ENCODE measurements at places on chromosomes 13 and 19.

GRCh38 chr13:111556496-111556895 is 236.1 kb downstream of the TEX29 start:
- no peak for DNase-seq

DNA sequence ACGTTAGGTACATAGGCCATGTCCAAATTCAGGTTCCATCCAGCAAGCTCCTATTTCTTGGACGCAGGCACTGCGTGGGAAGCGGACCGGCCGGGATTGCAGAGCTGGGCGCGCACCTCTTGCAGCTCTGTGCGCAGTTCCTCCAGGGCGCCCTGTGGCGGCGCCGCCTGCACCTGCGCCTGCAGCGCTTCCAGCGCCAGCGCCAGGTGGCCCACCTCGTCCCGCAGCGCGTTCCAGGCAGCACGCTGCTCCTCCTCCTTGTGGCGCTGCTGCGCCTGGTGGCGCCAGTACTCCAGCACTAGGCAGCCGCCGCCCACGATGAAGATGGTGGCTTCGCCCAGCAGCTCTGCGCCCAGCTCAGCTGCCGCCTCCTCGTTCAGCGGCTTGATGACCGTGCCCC is 31.1 kb downstream of the OPA3 start:
- no peak for DNase-seq

GRCh38 chr13:73933795-73934194 is 200.4 kb downstream of the KLF12 start:
- DNase-seq: no peak

GRCh38 chr19:13006431-13007281 is 11.4 kb downstream of the NFIX start:
- DNase-seq: no peak

DNA sequence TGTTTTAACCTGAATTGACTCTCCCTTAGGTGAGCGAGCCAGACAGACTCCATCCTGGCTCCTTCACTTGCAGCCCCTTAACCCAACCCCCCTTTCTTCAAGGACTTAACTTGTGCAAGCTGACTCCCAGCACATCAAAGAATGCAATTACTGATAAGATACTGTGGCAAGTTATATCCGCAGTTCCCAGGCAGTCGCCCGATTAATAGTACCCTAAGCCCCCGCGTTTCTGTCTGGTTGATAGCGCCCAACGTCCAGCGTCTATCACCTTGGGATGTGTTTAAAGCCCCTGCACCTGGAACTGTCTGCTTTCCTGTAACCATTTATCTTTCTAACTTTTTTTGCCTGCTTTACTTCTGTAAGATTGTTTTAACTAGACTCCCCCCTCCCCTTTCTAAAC is 6.2 kb downstream of the HSD17B14 start:
- DNase-seq: no peak

- DNase-seq: no peak
These were observed 3.5 kb downstream of the C19orf67 start for GRCh38 chr19:14081797-14082674.

DNA sequence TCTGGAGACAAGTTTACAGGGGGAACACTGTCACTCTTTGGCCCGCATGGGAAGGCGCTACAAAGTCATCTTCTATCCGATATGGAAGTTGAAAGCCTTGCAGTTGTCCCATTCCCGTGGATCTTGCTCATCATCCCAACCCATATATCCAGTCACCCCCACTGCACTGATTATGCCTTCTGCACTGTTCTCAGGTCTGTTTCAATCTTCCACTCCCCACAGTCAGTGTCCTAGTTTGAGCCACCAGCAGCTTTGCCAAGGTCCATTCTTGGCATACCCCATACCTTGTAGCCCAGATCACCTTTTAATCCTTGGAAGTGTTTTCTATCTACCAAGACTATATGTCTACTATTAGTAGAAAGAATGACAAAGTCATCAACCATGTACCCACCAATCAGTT is 88.1 kb downstream of the MIPEP start:
- DNase-seq: no peak

DNA sequence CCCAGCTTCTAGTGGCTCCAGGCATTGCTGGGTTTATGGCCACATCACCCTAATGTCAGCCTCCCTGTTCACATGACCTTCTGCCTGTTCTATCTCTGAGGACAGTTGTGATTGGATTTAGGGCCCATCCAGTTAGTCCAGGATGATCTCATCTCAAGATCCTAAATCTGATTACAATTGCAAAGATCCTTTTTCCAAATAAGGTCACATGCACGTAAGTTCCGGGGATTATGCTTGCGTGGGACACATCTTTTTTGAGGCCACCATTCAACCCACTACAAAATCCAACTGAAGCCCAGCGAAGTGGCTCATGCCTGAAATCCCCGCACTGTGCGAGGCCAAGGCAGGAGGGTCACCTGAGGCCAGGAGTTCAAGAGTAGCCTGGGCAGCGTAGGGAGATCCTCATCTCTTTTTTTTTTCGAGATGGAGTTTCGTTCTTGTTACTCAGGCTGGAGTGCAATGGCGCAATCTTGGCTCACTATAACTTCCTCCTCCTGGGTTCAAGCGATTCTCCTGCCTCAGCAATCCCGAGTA is 12.3 kb downstream of the PLD3 start:
- DNase-seq: no peak

DNA sequence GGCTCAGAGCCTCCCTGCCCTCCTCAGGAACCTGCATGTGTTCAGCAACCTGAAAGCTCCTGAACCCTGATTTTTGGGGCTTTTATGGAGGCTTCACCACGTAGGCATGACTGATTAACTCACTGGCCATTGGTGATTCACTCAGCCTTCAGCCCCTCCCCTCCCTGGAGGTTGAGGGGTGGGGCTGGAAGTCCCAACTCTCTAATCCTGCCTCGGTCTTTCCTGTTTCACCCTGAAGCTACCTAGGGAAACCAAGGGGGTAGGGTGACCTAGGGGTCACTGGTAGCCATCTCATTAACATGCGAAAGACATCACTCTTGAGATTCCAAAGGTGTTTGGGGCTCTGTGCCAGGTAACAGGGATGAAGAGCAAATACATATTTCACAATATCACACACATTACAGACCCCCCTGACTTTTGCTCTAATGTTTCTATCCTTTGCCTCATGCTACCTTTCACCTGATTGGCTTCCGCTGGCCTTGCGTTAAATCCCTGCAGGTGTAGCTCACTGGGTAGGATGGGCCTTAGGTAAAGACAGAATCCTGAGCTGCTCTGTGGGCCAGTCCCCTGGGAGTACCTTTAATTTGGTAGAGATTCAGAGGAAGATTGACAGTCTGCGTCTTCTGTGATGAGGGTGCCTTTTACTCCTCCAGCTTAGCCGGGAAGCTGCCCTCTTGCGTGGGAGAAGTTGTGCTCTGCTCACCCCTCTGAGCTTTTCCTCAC is 260.6 kb downstream of the ATP8A2 start:
- DNase-seq: no peak

DNA sequence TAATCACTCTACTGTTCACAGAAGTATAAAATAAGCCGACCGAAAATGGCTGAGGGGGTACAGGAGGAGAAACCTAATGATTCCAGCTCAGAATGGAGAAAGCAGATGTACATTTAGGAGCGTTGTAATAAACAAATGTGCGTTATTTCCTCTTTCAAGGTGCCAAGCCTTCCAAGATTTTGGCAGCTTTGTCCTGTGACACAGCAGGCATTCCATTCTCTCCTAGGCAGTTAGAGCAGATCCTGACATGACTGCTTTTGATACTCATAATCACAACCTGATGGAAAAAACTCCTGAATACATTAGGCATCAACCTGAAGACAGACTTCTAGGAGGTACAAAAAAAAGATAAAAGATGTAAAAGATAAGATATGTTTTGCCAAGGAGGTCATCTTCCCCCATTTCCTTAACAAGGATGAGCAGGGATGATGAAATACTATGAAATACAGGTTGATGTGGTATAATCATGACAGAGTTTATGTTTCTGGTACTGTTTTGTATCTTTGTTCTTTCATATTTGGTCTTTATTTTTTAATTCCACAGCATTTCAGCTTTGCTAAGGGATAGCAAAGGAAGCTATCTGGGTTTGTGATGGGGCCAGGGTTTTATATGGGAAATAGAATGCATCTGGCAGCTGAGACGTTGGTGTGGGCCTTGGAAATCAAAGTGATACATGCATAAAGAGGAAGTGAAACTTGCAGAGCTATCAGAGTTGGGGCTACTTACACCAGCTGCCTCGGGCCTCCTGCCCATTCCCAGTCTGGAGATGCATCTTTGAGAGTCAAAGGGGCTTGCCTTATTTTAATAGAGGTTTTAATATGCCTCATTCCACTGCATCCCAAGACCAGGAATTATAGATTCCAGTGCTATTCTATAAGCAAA is 222.5 kb downstream of the OXGR1 start:
- DNase-seq: no peak

- DNase-seq: no peak
These were observed 123.3 kb downstream of the RAB20 start for GRCh38 chr13:110438211-110438610.

DNA sequence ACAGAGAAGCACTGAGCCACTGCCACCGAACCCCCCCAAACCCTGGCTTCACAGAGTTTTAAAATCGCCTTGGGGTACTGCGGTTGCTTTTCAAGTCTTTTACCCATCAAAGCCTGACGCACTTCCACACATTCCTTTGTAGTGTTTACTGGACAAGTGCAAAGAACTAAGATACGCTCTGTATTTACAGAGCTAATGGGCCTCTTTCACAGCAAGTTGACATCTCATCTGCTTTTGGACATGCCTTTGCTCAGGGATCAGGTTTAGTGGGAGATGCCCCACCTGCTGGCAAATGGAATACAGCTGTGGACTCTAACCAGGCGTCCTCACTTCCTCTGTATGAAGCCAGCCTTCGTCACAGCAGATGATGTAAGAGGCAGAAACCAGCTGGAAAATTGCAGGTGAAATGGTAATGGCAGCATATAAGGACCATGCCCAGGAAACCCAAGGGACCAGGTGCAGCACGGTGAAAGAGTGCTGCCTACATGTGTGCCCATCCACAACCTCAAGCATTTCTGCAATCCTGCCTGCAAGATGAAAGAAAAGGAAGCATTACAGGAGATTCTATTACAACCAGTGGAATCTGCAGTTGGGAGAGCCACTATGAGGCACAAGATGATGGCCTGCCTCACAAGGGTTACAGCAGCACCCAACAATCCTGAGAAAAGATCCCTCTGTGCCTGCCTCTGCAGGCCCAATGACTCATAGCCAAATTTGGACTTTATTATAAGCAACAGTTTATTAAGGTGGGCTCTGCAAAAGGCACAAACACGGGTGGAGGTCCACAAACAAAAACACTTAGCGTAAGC is 34.7 kb downstream of the BRD4 start:
- DNase-seq: no peak

DNA sequence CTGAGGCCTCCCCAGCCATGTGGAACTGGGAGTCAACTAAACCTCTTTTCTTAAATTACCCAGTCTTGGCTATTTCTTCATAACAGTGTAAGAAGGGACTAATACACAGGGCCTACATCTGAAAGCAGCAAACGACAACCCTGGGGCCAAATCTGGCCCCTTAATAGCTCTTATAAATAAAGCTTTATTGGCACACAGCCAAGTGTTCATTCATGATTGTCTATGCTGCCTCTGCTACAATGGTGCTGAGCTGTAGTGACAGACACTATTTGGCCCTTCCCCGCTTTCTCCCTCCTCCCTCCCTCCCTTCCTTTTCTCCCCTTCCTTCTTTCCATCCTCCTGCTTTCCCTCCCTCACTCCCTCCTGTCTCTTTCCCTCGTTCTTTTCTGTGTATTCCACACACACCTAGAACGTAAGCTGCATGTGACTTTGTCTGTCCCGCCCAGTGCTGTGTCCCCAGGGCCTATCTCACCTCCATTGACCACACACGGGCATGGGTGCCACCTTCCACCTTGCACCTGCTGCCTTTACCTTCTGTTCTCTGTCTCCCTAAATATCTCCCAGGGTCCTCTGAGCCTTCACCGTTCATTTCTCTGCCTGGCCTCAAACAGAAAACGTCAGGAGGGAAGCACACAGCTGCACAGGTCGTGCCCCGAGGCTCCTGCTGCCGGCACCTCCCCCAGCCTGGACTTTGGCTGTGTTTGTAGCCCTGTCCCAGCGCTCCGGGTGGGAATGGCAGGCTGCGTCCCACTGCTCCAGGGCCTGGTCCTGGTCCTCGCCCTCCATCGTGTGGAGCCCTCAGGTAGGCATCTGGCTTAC is at the start of gene PROZ:
Gene PROZ (plus strand): TSS at position 720 of the 819 bp plus-strand sequence. CDS start 13 bp downstream, at position 733.
- no peak for DNase-seq

GRCh38 chr13:45564133-45564776 is 51.3 kb downstream of the ERICH6B start:
- DNase-seq: no peak

- no peak for DNase-seq
These were observed 484.5 kb downstream of the SLITRK6 start for GRCh38 chr13:85314686-85315085.

- no peak for DNase-seq
These were observed 61.0 kb upstream of the RAP2A start for GRCh38 chr13:97372936-97373335.

- DNase-seq: no peak
These were observed 52.8 kb downstream of the SERP2 start for GRCh38 chr13:44426461-44426860.

GRCh38 chr19:3184847-3185460 is 776 bp upstream of the NCLN start:
- peak; percentile 73 for DNase-seq

DNA sequence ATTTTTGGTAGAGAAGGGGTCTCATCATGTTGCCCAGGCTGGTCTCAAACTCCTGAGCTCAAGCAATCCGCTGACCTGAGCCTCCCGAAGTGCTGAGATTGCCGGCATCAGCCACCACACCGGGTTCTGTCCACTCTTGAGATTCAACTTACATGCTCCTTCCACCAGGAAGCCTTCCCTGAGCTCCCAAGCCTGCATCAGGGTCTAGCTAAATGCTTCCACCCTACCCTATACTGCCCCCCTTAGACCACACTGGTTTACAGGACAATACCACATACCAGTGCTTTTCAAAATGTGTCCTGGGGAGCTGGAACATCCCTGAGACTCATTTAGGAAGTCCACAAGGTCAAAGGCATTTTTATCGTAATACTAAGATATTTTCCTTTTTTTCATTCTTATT is 15.1 kb upstream of the CACNG8 start:
- no peak for DNase-seq

GRCh38 chr13:53220038-53220437 is 191.4 kb downstream of the OLFM4 start:
- no peak for DNase-seq

GRCh38 chr13:95540888-95541287 is 11.6 kb upstream of the CLDN10 start:
- DNase-seq: no peak

DNA sequence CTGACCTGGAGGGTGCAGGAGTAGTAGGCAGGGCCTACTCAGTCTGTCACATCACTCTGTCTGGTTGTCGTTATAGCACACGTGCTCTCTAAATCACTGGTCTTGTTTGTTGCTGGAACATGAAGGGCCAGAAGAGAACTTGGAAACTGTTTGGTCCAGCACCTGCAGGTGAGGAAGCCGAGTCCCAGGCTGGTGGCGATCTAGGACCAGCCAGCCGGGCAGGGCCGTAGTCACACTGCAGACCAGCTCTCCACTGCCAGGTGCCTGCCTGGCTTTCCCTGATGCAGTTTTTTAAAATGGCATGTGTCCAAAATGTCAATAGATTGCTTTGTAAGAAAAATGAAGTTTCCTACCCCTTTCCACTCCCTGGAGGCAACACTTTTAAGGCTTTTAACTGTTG is 53.7 kb downstream of the GGACT start:
- DNase-seq: no peak
